CD14-positive monocyte (primary cell): ENCODE measurements at places on chromosomes 5 and 9. TPM values are rescaled to one million over a fixed set of nuclear protein-coding genes. Genes with fewer than 3 reads are reported as not detected.

The SAPCD2 gene
- polyA plus RNA-seq: 1.7 TPM

The GFRA3 gene
- polyA plus RNA-seq: not detected

The MCCC2 gene
- 9.2 and 15.4 TPM in 2 replicates for polyA plus RNA-seq

The GABRA1 gene
- not detected for polyA plus RNA-seq

The ENTPD8 gene
- polyA plus RNA-seq: not detected

The XRCC4 gene
- 0.85 and 4.0 TPM in 2 replicates for polyA plus RNA-seq

The FCN1 gene
- 2,884 and 4,335 TPM in 2 replicates for polyA plus RNA-seq

The LRRC14B gene
- polyA plus RNA-seq: not detected

The OLFM1 gene
- 10.9 and 13.2 TPM in 2 replicates for polyA plus RNA-seq

The MGAT1 gene
- 231 and 321 TPM in 2 replicates for polyA plus RNA-seq

The COL27A1 gene
- polyA plus RNA-seq: not detected

The ADRA1B gene
- not detected for polyA plus RNA-seq

The OMD gene
- not detected in 2 replicates for polyA plus RNA-seq

The BAAT gene
- not detected for polyA plus RNA-seq

The PAEP gene
- polyA plus RNA-seq: not detected

The ACTBL2 gene
- not detected for polyA plus RNA-seq

The SPINK4 gene
- polyA plus RNA-seq: not detected

The AGXT2 gene
- not detected in 2 replicates for polyA plus RNA-seq

The PCDHGA8 gene
- not detected for polyA plus RNA-seq

The ANKRD34B gene
- polyA plus RNA-seq: 0.66 and 2.0 TPM in 2 replicates

The SMIM15 gene
- 3.2 and 7.0 TPM in 2 replicates for polyA plus RNA-seq

The NTNG2 gene
- polyA plus RNA-seq: 2.1 TPM

The LECT2 gene
- polyA plus RNA-seq: not detected

The PGM5 gene
- polyA plus RNA-seq: 1.2 TPM

The BARHL1 gene
- not detected in 2 replicates for polyA plus RNA-seq

The FBXL7 gene
- not detected for polyA plus RNA-seq

The ENTREP1 gene
- polyA plus RNA-seq: not detected

The PLCXD3 gene
- not detected in 2 replicates for polyA plus RNA-seq
